ENCODE measurements at places on chromosomes 1 and 21. TPM values are rescaled to one million over a fixed set of nuclear protein-coding genes. Genes with fewer than 3 reads are reported as not detected.

The ANGPTL3 gene
- not detected for total RNA-seq

The PCP4L1 gene
- 0.09 TPM for total RNA-seq

The LCE1B gene
- total RNA-seq: not detected

The SYT6 gene
- 0.48 TPM for total RNA-seq

The CELA3B gene
- total RNA-seq: not detected

The C1orf115 gene
- 5.8 TPM for total RNA-seq

The RGS4 gene
- total RNA-seq: 0.08 TPM

The CD244 gene
- not detected for total RNA-seq

The SH2D1B gene
- total RNA-seq: 0.12 TPM

The KCND3 gene
- total RNA-seq: not detected

The CELSR2 gene
- total RNA-seq: 4.6 TPM

The SMCP gene
- total RNA-seq: not detected

The FNBP1L gene
- total RNA-seq: 20.5 TPM

The ERICH3 gene
- total RNA-seq: not detected

The PPFIA4 gene
- 0.38 TPM for total RNA-seq

The USF1 gene
- 50.6 TPM for total RNA-seq

All from A549 treated with RU486 at 1 μM for 4 hours (cell line).